ENCODE measurements at places on chromosomes 2 and 18.

DNA sequence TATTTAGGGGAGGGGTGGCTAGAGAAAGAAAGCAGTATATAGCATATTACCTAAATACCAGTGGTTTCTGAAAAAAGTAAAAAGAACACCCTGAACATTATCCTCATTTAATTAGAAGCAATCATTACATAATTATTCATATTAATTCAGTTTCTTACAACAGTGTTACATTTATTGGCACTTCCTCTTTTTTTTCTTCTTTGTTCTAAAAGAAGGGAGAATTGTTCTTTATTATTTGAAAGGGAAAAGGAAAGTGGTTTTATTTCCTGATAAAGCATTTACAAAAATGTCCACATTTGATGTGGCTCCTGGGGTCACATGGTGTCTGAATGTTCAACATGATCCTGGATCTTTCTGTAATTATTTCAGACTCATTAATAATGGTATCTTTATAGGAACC, 254.9 kb upstream of the ZEB2 start:
- DNase-seq, result no peak

DNA sequence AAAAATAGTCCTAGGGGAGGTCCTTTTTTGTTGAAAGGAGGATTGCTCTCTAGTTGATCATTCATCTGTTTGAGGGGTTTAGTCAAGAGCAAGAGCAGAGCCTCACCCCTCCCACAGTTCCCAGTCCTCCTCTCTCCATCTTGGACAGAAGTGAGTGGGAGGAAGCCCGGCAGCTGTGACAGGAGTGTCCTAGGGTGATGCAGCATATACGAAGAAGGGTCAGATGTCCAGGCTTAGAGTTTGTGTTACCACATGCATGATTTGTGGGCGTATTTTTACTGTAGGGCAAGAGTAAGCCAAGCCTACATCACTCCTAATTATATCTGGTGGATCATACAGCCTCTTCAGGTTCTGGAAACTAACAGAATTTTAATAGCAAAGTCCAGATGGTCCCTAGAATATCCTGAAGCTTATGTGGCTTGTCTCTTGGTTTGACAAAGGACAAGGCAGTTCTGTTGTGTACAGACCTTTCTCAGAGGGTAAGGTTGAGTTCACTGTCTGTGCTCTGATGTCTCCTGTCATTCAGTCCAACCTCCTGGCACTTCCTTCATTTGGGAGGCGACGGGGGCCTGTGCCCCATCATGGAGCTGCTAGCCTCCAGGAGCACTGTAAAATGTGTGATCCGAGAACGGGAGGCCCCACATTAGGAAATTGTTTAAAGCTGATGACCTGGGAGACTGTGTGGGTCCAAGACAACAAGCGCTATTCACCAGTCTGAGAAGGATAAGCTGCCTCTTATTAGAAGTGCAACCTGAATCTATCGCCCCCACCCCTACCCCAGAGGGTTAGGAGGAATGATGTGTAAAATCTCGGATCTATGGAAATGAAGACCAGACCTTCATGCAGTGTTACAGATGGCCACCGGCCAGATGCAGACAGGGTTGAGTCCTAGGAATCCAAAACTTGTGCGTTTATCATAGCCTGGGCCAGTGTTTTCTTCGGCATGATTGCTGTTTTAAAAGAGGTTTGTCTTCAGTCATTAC, 6.9 kb downstream of the CEP68 start:
- DNase-seq, result no peak

DNA sequence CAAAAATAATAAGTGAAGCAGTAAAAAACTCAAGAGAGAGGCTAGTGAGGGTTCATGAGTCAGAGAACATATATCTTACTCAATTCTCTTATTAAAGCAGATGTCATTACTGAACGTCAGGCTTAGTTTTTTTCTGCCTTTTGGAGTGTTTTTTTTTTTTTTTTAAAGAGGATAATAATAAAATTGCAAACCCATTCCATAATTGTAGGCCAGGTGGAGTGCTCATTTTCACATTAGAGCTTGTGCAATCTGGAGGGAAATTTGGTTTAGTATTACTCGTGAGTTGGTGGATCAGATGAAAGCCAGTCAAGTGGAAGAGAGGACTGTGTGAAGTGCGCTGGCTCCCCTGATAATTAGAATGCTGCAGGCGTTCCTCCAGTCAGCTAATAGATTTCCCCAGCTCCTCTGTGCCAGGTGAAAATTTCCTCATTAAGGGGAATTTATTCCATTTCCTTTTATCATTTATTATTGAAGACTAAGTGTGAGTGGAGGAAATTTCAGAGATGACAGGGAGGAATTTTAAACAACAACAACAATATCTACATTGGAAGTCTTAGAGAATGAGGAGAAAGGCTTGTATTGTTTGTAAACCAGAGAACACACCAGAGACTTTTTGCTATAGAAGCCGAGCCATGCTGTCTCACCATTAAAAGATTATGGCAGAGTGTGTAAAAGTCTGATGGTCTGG, 74.6 kb downstream of the CPS1 start:
- no peak for DNase-seq

GRCh38 chr2:106011380-106011779, 182.7 kb downstream of the UXS1 start:
- DNase-seq, result no peak

DNA sequence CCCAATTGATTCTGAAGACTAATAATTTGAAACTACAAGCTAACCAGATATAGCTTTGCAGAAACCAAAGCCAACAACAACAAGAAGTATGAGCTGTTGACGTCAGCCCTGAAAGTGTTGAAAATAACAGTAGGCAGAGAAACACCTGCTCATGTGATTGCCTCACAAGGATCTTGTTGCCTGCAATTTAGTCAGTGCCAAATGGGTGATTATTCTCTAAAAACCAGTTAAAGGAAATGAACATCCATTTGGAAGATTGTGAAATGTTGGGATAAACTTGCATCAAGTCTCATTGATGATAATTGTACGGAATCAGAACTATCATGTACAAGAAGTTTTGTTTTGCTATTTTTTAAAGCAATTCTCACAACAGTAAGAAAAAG, 2.8 kb downstream of the CYTIP start:
- DNase-seq, result no peak

- DNase-seq, result no peak
Observed at GRCh38 chr2:231932985-231933915, 7.1 kb upstream of the NPPC start.

DNA sequence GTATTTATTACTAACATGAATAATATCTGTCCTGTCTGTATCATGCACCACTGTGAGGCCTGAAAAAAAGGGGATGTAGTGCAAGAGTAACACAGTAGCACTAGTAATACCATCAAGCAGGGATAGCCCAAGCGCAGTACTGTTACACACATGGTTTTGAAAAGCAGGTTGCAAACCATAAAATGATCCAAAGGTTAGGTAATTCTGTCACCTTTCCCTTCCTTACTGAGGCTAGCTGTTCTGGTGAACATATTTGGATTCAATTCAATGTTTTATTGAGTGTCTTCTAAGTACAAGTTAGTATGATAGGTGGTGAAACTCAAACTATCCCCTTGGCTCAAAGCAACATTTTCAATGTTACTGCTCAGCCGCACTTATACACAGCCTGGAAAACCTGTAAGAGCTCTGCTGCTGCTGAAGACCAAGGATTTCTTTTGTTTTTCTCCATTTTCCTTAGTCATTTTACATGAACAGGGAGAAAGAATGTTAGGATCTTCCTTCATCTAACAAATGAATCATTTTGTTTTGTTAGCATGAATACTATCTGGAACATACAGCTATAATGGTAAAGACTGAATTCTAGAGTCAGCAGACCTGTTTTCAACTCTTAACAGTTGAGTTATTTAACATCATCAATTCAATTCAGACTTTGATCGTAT, 102.5 kb upstream of the ITPRID2 start:
- DNase-seq, result peak; percentile 27

GRCh38 chr2:181458871-181459270, 1.7 kb downstream of the ITGA4 start:
- DNase-seq, result no peak

DNA sequence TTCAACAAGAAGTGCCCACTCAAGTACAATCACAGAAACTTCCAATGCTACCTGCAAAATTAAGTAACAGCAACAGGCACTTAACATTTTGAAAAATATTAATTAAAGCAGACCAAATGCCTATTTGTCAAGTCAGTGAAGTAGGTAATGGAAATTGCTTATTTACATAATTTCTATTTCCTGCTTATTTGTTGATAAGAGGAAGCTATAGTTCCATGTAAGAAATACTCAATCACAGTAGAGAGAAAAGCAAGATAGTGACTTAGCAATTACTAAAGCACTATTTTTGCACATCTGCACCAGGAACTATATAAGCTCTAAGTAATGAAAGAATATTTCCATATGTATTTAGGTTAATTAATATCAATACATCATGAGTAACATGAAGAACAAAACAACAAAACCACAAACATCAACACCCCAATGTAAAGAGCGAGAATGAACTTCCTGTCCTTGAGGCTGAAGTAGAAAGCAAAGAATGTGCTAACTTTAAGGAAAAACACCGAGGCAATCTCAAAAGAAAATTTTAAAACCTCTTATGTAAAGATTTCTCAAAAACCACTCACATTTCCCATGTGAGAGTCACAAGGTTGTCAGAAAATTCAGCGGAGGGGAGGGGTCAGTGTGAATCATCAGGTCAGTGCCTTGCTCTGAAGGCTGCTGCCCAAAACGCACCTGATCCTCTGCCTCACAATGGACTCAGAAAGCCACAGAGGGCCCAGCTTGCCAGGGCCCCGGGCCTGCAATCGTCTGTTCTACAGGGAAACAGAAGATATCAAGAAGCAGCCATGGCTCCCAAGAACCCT, 12.5 kb downstream of the NPC1 start:
- DNase-seq, result peak; percentile 55

All from HFFc6 (cell line).